Stimulated activated CD8-positive, alpha-beta memory T cell treated with anti-CD3 and anti-CD28 coated beads, Interleukin-7, amount 100 ng/mL, for 24 hours (primary cell): ENCODE measurements at places on chromosomes 13 and 19.
A peak's percentile ranks its signal among the peaks of the same experiment; 100 is the strongest.

DNA sequence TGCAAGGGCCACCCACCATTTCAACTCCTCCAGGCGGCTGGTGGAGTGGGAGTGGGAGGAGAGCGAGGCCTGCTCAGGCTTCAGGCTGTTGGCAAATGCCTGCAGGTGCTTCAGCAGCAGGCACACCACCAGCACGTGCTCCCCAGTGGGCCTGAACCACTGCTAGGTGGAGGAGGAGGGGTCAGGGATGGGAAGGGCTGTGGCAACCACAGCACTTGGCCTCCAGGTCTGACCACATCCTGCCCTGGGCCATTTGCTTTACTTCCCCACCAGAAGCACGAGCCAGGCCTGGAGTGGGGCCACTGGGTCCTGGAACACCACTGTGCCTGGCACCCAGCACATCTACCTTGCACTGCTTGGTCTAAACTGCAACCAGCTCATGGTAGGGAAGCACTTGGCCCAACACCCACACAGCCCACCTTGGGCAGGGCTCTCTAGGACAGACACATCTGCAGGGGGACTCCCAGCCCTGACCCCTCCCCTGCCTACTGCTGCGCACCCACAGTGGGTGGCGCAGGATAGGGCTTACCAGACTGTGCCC is 26.2 kb downstream of the TUBA3C start:
- no peak for DNase-seq

DNA sequence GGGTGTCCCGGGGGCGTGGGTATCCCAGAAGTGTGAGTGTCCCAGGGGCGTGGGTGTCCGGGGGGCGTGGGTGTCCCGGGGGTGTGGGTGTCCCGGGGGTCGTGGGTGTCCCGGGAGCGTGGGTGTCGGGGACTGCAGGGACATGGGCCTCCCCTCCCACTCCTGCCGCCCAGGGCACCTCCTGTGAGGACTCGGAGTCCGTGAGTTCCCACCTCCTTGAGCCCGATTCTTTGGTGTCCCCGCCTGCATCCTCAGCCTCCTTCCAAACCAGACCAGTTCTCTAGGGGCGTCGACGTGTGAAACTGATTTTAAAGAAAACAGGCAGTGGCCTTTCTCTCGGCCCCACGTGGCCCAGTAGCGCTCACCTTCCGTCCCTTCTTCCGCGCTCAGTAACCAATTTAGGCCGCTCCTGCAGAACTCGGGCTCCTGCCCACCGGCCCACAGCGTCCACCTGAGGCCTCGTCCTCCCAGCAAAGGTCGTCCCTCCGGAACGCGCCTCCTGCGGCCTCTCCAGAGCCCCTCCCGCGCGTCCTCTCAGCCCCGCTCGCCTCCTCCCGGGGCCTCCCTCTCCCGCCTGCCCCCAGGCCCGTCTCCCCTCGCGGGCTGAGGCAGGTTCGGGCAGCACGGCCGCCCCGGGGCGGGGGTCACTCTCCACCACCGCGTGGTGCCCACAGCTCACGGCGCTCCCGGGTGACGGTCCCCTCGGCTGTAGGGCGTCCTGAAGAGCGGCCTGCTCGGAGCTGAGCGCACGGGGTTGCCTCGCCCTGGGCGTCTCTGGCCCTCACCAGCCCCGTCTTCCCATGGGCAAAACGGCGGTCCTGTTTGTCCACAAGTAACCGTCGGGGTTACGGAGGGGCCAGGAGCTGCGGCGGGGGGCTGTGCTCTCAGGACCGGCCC is 3.8 kb downstream of the F7 start:
- no peak for DNase-seq

GRCh38 chr13:92407858-92408257 is 818.7 kb upstream of the GPC6 start:
- no peak for DNase-seq

- no peak for DNase-seq
Observed at GRCh38 chr13:23778879-23779278, 110.3 kb downstream of the MIPEP start.

DNA sequence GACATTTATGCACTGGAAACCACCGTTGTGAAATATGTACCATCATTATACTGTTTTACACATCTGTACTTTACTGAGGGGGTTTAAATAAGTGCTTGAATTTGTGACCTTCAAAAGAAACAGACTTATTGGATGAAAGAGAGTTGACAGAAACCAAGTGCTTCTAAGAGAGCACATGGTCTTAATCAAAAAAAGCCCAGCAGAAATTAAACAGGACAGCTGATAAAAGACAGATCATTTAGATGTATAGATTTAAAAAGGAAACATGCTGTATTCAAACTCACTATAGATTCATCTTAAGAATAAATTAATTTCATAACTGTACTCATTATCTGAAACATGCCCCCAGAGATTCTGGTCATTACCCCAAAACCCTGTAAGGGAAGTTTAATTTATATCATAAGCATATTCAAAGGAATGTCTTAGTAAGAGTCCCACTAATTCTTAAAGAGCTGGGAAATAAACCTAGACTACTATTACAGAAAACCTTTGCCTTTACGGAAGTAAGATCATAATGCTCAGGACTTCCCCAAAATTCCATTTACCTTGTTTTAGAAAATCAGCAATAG is 421.8 kb downstream of the DCT start:
- no peak for DNase-seq

GRCh38 chr19:17671906-17672305 is 16.2 kb downstream of the UNC13A start:
- no peak for DNase-seq

DNA sequence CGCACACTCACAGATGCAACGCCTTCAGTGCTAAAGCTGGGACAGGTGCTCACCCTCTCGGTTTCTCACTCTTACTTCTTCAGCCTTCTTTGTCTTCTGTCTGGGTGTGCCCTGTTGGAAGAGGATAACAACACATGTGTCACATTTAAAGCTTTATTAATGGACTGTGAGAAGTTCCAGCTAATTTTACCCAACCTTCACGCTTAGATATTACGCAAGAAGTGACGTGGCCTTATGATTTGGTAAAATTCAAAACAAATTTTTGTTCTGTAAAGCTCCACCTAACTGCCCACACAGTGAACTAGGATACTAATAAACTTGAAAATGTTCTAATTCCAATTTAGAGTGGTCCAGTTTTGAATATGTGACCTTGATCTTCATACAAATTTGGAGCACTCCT is 66.7 kb upstream of the LRCH1 start:
- no peak for DNase-seq

GRCh38 chr13:107211073-107211472 is 643.1 kb upstream of the ARGLU1 start:
- peak; percentile 18 for DNase-seq
